Tibial nerve (tissue), 4 donors: ENCODE measurements at places on chromosomes 3 and 15.

DNA sequence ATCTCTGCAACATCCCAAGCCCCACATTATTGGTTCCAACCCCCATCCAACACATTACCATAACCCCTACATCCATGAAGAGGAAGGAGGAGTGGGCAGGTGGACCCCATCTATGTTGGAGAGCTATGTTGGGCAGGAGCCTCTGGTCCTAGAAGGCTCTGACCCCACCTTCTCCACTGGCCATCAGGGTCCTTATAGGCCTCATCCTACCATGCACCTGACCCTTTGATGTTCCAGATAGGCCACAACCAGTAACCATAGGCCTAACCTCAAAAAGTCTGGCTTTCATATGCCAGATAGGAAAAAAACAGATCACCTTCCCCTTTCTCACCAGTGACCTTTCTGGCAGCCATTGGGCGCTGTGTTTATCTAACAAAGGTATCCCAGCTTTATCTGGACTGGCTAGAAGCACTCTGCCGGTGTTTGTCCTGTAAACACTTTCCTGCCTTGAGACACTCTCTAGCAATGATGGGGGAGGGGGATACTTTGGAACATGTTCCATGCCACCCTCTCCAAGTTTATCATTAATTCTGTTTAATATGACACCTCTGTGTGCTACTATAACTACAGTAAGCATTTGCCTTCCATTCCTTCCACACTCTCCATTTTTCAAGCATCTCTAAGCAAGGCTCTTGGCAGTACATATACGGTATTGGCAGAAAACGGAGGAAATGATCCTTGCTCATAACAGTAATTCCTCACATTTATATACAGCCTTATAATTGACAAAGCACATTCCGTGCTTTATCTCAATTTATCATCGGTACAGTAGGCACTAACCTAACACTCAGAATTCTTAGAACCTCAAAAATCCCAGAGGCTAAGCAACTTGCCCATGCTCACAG lies 377.1 kb downstream of the VPS13C start:
- DNase-seq = no peak

GRCh38 chr15:99509686-99510461 lies 55.9 kb upstream of the MEF2A start:
- no peak for DNase-seq

GRCh38 chr3:192915304-192915703 lies 2.4 kb downstream of the MB21D2 start:
- DNase-seq = no peak

GRCh38 chr3:143244516-143245063 lies 125.0 kb downstream of the CHST2 start:
- DNase-seq = no peak

DNA sequence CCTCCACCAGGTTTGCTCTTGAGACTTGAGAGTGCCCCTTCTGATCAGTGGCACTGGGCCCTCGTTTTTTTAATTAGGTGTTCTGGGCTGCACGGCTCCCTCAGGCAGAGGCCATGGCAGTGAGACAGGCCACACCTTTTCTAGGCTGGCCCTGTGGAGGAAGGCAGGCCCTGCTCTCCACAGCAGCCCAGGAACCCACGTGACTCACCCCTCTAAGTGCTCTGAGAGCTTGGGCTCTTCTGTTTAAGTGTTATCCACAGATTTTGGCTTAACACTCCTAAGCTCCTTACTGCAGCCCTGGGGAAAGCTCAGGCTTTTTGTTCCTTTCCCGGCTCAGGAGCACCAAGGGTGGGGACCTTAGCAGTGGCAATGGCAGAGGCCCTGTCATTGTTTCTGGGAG lies 463.2 kb upstream of the GBE1 start:
- DNase-seq = no peak

- no peak for DNase-seq
Observed at GRCh38 chr15:71103102-71103676, 12.1 kb upstream of the THSD4 start.

GRCh38 chr3:184175981-184176376 lies 1.3 kb downstream of the AP2M1 start:
- no peak for DNase-seq

- DNase-seq = no peak
Observed at GRCh38 chr3:55718074-55718473, 231.0 kb upstream of the WNT5A start.

DNA sequence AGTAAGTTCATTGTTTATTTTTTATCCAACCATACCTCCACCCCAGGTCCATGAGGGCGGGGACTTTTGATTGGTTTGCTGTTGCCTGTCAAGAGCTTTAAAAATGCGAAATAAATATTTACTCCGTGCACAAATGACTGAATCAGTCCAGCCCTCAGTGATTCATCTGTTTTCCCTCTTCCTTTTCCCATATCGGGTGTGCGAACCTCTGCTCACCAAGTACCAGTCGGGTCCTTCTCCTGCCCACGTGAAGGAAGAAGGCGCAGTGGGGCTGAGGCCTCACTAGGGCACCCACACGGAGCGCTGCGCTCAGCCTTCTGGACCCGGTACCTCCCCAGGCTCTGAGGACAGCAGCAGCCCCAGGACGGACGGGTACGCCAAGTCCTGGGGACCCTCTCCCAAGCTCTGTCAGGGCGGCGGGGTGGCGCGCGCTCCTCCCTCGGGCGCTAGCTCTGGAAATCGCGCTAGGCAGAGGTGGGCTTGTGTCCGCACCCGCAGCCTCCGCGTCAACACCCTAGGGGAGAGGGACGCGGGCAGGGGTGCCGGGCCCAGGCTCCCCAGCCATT lies 70.5 kb upstream of the EPHB3 start:
- no peak for DNase-seq

- peak; percentile 68 for DNase-seq
Observed at GRCh38 chr3:58620421-58620820, 43.2 kb upstream of the FAM107A start.

DNA sequence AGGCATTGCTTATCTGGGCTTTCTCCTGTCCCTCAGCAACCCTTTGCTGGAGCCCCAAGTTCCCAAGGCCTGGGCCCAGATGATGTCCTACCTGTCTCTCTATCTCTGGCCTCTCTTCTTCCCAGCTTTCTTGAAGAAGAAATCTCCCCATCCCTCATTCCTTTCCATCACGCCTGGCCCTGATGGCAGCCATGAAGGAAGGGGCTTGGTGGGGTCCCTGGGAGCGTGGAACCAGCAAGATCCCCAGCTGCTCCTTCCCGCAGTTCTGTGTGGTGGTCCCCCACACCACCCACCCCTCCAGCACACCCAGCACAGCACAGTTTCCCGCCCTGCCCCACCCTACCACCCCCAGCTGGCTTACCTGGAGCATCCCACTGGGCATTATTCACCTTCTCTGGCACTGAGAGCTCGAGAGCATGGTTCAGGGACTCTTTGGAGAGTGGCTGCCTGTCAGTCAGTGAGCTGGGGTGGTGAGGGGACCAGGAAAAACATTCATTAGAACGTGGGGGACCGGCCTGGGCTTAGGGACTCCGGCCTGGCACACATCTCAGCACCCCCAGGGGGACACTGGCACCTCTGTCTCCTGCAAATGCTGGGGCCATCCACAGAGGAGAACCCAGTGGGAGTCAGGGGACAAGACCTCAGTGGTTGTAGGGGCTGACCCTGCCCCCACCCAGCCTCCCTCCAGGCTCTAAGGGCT lies 26.6 kb downstream of the ACSBG1 start:
- DNase-seq = no peak

DNA sequence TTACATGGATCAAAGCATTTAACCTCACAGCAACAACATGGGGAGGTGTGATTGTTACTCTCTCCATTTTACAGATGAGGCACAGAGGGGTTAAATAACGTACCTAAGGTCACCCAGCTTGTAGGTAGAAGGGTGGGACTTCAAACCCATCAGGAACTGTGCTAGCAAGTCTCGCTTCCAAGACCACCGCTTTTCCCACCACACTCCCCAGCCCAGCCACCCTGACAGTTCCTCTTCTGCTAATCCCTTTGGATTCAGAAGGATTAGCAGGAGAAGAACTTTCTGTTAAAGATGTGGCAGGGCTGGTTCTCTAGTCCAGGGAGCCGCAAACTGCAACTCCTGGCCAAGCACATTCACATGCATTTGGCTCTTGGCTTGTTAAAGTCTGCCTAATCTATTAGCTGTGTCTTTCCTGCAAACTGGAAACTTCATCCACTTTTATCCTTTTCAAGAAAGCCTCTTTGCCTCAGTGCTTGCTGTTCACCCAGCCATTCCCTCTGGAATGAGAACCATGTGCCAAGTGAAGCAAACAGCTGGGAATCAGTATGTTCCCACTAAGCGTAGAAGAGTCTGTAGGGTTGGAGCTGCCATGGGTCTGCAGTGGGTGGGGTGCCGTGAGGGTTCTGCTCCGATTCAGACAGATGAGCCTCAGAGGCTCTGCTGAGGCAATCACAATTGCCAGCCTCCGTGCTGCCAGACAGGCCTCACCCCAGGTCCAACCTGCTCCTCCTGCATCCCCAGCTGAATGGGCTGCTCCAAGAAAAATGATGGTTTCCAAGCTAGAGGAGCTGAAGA lies 44.6 kb downstream of the POMGNT2 start:
- DNase-seq = no peak

DNA sequence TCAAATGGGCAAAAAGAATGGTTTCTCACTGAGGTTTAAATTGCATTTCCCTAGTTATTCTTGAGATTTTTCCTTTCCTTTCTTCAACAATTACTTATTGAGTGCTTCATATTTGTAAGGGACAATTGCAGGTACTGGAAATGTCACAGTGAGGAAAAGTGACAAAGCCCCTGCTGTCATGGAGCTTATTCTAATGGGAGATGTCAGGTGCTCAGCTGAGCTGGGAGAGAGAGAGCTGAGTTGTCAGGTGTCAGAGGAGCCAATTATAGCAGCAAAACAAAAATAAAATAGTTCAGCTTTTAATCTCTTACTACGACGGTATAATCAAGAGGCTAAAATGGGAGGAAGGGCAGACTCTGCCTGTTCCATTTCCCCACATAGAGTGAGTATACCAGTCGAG lies 42.0 kb downstream of the CD86 start:
- no peak for DNase-seq

- DNase-seq = no peak
Observed at GRCh38 chr3:172844428-172844827, 93.9 kb downstream of the ECT2 start.

GRCh38 chr15:92336419-92336987 lies 57.2 kb upstream of the ST8SIA2 start:
- no peak for DNase-seq

DNA sequence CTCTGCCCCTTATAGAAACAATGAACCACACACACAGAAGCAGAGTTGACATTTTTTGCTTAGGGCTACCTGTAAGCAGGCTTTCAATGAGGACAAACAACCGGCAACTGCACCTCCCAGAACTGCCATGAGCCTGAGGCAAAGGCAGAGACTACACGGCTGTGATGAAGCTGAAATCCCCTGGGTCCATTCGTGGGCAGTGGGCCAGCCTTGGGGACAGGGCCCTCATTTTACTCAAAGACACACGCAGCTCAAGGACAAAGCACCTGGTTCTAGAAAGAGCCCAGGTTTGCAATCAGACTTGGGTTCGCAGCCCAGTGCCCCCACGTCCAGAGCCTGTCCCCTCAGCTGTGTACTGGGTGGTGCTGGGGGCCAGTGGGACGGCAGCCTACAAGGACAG lies 17.9 kb downstream of the FAM174B start:
- no peak for DNase-seq

DNA sequence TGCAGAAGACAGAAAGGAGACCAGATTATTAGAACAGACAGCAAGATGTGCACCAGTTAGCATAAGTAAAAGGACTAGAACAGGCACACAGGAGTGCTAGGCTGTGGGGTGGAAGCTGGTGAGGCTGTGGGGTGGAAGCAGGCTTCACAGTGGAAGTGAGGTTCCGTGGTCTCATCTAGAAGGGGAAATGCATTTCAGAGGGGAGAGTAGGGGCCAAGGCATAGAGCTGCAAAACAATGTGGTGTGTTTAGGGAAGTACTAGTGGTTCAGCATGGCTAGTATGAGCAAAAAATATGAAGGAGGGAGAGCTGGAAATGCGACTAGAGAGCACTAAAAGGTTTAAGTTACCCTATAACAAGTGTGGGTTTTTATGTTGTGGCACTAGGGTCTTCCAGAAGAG lies 6.5 kb downstream of the POPDC2 start:
- no peak for DNase-seq

DNA sequence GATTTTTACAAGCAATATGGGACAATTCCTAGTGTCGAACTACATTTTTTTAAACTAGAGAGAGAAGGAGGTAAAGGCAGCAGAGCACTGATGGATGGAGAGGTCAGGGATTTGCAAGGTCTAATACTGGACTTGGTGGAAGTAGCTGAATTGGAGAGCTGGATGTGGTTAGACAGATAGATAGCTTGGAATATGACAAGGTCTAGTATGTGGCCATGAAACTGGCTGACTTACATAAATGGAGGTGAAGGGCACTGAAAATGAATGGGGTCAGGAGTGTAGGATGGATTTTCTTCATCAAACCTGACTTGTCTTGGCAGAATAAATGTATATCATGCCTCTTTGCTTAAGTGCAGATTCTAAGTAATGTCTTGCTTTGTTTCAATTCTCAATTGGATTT lies 10.1 kb upstream of the RTP4 start:
- no peak for DNase-seq

DNA sequence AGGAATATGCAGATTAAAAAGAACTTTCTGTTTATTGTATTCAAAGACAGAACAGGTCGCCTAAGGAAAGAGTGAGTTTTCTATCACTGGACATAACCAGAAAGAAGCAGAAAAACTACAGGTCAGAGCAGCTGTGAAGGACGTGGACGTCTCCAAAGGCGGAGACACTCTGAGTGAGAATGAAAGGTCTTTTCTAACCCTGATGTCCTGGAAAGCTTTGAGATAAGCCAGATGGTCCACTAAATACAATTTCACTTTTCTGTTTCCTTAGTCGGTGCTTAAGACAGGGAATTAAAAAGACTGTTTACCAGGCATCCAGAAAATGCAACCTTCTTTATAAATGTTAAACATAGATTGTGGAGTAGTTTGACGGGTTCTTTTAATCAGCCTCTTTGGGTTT lies 360.4 kb downstream of the FGF12 start:
- DNase-seq = no peak

DNA sequence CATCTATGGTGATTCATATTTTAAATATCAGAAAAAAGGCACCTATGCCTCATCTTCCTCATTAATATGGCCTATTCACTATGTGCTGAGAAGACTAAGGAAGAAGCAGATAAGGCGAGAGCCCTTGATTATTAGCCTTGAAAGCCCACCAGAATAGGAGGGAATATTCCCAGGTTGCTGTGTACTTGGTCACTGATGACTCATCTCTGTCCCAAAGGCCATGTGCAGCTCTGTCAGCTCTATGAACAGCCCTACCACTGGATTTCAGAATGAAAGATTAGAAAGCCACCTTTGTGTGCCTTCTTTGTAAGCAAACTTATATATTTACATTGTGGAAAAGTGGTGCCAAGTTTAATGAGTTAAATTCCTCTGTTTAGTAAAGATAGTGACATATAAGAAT lies 211.5 kb downstream of the NFKBIZ start:
- DNase-seq = no peak

DNA sequence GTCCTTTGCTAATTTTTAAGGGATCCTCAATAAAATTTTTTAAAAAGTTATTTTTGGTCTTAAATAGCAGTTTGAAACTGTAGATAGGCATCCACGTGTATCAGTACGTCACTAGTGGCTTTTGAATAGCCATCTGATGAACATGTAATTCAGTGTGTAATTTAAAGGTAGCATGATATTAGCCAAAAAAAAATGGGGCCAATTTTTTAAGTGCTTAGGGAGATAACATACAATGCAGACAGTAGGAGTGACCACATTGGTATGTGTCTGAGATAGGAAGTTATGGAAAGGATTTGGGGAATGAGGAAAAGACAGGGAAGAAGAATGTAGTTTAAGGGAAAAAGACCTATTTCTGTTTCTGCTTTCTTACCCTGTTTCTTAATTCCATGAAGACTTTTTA lies 2.5 kb downstream of the AP4E1 start:
- DNase-seq = no peak

GRCh38 chr3:133994166-133994890 lies 35.4 kb downstream of the SLCO2A1 start:
- no peak for DNase-seq
